Stimulated activated CD8-positive, alpha-beta memory T cell treated with anti-CD3 and anti-CD28 coated beads, Interleukin-2, amount 100 ng/mL, for 48 hours (primary cell): ENCODE measurements at places on chromosomes 4 and X.

DNA sequence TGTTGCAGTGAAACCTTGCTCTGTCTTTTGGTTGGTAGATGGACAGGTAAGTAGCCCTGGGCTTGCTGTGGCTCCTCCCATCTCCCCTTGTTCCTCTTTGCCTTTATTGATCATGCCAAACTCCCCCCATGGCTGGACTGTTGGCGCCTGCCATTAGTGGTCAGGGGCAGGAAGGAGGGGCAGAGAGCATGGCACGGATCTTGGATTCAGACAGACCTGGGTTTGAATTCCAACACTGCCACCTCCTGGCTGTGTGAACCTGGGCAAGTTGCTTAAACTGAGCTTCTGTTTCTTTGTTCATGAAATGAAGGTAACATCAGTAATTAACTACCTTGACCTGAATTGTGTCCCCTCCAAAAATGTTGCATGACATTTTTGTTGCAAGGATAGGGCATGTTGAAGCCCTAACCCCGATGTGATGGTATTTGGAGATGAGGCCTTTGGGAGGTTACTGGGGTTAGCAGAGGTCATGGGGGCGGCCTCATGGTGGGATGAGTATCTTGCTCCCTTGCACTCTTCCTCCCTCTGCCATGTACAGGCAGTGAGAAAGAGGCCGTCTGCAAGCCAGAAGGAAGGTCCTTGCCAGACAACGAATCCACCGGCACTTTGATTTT, 6.0 kb downstream of the SLC2A9 start:
- no peak for DNase-seq

DNA sequence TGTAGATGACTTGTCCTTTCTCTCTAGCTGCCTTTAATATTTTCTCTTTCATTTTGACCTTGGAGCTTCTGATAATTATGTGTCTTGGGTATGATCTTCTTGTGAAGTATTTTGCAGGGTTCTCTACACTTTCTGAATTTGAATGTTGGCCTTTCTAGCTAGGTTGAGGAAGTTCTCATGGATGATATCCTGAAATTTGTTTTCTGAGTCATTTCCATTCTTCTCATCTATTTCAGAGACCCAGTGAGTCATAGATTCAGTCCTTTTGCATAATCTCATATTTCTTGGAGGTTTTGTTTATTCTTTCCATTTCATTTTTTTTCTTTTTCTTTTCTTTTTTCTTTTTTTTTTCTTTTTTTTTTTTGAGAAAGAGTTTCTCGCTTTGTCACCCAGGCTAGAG, 585.7 kb upstream of the PABPC4L start:
- DNase-seq, result no peak

DNA sequence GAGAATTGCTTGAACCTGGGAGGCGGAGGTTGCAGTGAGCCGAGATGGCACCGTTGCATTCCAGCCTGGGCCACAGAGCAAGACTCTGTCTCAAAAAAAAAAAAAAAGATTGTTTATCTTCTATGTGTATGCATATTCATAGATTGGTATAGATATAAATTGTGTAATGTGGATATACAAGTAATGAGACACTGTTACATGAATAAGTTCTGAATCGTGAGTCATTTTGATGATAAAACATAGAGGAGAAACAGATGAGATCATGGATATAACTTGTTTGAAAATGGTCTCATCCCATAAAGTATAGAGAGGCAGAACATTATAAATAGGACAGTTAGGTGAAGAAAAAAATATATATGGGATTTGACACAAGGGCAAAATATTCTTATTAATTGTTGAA, 628.0 kb downstream of the IL1RAPL1 start:
- DNase-seq, result no peak

DNA sequence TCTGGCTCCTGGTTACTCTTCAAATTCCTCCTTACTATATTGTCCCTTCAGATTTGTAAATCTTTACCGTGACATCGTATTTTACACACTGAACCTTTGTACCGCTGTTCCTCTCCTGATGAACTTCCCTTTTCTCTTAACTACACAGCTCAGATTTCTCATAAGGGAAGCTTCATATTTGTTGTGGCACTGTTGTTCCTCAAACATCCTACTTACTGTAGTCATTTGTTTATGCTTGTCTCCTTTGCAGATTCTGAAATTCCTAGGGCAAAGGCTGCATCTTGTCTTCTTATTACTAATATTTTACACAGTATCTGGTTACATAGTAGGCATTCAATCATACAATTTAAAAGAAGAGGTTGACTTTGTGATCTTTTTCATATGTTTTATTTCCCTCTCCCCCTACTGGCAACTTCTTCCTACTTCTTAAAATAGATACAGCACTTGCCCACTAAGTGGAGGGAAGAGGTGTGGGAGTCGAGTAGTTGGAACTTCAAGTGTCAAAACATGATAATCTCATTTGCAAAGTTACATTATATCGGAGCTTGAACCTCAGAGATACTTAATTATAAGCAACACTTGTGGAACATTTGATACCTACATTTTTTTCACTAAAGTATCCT, 50.0 kb downstream of the TET2 start:
- DNase-seq, result no peak

DNA sequence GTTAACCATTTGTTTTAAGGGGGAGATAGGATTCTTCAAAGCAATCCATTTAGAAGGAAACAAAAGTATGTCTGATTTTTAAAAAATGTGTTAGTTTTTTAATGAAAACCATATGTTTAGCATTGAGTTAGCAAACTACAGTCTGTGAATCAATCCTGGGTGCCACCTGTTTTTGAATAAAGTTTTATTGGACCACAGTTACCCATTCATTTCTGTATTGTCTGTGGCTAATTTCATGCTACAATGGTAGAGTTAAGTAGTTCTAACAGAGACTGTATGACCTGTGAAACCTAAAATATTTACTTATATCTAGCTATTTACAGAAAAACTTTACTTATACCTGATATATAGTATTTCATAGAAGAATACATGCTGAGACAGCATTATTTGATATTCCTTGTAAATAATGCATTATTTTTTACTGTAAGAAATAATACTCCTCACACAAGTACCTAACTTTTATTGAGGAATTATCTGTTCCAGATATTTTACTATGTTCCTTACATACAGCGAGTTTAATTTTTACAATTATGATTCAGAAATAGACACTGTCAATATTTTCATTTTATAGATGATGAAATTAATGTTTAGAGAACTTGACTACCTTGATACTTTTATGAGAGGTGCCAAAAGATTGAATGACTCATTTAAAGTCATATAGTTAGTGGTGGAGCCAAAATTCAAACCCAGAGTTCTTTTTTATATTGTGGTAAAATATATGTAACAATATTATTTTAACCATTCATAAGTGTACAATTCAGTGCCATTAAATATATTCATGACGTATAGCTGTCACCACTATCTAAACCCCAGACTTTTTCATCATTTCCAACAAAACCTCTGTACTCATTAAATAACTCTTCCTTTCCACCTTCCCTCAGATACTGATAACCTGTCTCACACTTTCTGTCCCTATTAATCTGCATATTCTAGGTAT, 122.0 kb downstream of the GLUD2 start:
- DNase-seq, result no peak

DNA sequence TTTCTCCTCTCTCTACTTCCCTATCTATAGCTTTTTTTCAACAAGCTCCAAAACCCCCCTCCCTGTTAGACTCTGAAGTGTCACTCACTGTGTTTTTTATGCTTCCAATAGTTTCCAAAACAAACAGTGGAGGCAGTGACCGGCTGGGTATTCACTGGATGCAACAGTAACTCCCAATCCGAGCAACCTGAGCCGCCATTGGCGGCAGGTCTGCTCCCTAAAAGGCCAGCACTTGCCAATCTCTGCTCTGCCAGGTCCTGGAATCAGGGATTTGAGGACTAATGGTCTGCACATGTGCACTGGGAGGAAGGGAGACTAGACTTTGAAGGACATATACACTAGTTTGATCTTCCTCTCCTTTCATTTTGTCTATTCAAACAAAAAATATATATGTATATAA, 7.1 kb downstream of the TBX22 start:
- DNase-seq, result no peak

GRCh38 chrX:105464618-105465017, 244.1 kb upstream of the TEX13A start:
- no peak for DNase-seq

DNA sequence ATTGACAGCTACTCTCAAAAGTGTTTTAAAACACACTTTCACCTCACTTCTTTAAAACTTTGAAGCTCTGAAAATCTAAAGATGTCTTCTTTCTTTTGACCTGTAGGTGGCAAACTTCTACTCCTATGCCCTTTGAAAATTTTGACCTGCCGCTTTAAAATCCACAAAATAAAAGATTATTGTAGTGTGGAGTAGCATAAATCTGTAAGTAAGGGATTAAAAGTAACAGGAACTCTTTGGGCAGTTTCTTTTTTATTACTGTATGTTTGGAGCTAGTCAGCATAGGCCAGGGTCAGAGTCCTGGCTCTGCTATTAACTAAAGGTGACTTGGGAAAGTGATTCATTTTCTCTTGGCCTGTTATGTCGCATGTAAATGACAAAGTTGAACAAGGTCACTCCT, 25.5 kb downstream of the BBS12 start:
- no peak for DNase-seq

DNA sequence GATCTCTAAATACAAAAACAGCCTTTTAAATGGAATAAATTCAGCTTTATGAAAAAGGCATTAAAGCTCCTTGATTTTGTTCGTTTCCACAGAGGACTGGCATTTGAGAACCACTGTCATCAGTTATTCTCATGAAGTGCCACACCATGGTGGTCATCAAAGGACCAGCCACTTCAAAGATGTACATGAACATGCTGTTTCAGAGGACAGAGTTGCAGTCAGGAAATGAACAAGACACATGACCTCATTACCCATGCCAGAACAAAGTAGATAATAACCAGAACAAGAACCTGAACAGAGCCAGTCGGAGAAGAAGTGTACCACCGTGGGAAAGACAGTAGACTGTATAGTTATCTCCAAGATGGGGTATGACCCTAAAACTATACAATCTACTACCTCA, 122.7 kb upstream of the HSD17B10 start:
- no peak for DNase-seq

DNA sequence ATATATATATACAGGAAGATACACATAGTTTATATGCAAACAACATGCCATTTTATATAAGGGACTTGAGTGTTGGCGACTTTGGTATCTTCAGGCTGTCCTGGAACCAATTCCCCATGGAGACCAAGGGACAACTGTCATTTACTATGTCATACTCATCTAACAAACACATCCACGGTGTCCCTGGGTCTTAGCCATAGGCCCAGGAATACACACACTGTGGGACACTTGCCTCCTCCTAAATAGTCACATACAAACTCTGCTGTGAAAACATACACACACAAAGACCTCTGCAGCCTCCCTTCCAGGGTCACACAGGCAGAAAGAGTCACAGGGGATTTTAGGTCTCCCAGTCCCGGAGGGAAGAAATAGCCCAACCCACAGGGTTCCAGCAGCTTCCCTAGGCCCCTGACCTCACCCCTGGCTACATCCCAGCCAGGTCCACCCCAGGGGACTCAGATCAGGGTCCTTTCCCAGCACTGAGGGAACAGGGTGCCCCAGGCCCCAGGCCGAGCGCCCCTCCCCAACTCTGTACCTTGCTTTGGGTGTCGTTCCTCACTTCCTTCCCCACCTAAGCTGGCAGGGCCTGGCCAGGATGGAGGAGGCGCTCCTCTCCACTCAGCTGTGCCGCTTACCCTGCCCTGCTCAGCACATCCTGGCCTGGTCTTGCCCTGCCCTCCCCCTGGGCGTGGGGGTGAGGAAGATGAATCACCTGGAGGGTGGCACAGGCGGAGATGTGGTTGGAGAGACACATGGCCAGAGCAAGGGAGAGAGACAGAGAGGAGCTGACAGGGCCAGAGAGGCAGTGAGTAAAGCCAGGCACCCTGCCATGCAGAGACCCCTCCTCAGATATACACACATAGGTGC, 21.8 kb downstream of the FGD1 start:
- no peak for DNase-seq

GRCh38 chrX:140762061-140762460, 52.5 kb downstream of the LINC00632 start:
- DNase-seq, result no peak

- DNase-seq, result no peak
Measured at GRCh38 chr4:154692304-154692818, 51.4 kb upstream of the LRAT start.

DNA sequence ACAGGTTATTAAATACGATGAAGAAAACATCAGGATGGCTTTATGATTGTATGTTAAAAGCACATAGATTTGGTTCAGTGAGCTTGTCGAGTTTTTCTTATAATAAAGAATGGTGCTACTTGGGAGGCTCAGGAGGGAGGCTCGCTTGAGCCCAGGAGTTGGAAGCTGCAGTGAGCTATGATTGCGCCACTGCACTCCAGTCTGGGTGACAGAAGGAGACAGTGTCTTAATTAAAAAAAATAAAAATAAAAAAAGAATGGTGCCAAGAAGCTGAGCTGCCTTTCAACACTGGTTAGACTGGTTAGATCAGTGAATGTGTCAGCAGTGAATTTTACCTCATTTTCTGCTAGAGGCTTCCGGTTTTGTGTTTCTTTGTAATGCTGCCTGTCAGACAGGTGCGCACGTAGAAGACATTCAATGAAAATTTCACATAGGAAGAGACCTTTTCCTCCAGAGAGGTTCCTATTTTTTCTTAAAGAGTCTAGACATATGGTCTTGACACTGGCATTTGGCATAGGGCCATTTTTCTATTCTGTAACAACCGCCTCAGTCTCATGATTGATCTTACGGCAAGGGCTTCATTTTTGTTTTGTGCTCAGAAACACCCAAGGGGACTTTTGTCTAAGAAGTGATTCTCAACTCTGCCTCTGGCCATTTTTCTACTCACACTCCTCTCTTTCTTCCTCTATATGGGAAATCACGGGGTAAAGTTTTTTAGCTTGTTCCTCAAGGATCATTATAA, 15.0 kb upstream of the ARSF start:
- DNase-seq, result no peak

DNA sequence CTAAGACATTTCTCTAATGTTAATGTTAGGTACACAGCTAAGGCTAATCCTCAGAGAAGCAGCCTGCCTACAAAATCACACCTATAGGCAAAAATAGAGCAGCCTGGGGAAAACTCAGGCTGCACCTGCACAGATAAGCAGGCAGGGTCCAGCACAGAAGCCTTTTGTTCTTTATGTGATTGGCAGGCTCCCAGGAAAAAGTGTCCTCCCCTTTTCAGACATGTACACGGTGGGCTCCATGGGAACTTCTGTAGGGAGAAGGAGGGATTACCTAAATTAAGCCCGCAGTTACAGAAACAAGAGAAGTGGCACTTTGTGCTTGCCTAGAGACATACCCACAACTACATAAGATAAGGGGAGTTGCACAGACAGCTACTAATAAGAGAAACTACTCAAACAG, 4.0 kb upstream of the HSPA4L start:
- no peak for DNase-seq

- DNase-seq, result no peak
Measured at GRCh38 chrX:18676470-18676869, 4.6 kb upstream of the RS1 start.

GRCh38 chrX:50497114-50497513, 26.5 kb upstream of the DGKK start:
- no peak for DNase-seq

DNA sequence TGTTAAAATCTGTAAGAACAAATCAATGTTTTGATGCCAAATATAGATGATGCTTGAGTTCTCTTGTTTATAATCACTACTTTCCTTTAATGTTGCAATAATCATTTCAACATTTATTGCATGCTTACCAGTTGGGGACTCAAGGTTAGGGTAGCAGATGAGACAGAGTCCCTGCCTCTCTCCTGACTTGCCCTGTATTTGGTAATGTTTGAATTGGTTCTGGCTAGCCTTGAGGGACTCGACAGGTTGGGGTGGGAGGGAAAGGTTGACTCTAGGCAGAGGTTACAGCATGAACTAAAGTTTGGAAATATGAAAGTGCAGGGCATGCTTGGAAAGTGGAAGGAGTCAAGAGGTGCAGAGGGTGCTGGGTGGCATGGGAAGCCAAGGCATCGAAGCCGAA, 2.0 kb downstream of the SEC24B start:
- DNase-seq, result no peak
